ENCODE measurements at places on chromosomes 16 and 17.

DNA sequence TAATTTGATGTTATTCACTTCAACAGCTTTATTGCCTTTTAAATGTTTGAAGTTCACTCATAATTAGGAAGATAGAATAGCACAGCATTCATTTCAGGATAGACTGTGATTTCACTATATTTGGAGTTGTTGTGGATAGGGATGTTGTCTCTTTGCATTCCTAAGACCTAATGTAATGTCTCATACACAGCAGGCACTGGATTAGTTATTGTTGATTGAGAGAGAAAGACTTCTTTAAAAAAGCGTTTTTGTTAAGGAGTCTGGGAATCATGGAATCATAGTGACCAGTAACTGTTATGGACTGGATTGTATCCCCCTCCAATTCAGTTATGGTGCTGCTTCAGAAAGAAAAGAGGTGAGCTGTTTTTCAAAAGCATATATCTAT, 122.0 kb downstream of the USP22 start:
- peak; percentile 79 for DNase-seq

GRCh38 chr17:45276031-45276430, 14.1 kb upstream of the SPATA32 start:
- DNase-seq = no peak

DNA sequence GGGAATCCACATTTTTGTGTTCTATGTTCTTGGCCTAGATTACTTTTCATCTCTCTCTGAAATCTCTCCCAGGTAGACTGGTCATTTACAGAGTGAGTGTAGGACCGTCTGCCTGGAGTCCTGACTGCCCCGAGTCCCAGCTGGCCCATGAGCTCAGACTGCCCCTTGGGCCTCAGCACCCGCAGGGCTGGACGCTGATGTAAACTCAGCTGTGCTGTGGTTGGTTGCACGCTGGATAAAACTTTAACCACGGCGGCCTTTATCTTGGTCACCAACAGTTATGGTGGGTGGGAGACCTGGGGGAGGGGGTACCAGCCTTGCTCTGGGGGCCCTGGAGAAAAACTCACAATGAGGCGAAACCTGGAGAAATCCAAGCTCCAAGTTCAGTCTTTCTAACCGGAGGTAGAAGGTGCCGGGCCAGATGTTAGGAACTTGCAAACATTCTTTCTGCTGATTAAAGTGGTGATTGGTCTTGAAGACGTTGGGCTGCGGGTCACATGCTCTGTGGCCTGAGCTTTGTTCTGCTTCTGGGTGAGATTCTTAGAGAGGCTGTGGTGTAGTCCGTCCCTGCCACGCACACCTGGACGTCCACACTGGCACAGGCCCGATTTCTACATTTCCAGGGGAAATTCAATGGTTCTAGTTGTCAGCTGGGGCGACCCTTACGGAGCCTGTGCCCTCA, 6.9 kb downstream of the METRNL start:
- DNase-seq = no peak

DNA sequence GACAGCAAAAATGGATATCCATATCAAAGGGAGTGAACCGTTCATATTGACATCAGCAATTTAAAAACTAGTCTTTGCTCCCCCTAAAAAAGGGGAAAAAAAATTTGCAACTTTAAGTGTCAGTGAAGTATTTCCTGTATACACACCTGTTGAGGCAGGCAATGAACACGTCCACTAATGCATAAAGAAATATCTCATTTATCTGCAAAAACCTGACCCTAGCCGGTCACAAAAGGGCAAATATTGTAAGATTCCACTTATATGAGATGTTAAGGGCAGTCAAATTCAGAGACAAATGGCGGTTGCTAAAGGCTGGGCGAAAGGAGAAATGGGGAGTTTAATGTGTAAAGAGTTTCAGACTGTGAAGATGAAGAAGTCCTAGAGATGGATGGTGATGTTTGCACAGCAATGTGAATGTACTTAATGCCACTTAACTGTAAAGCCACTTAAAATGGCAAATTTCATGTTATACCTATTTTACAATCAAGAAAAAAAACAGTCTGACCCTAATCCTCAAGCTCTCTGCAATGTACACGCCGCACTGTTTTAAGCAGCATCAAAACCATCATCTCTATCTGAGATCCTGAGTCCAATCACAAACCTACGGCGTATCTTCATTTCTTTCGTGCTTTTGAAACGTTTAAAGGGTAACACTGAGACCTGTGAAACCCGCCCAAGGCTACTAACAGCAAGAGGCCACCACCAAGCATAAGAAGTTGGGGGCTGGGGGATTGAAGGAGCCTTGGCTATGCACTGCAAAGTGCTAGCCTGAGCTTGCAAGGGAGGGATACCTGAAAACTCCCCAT, 1.1 kb downstream of the PARN start:
- DNase-seq = no peak

- DNase-seq = no peak
Observed at GRCh38 chr16:81928271-81928918, 82.9 kb downstream of the SDR42E1 start.

GRCh38 chr17:17120701-17121100, 78.4 kb downstream of the MPRIP start:
- no peak for DNase-seq

DNA sequence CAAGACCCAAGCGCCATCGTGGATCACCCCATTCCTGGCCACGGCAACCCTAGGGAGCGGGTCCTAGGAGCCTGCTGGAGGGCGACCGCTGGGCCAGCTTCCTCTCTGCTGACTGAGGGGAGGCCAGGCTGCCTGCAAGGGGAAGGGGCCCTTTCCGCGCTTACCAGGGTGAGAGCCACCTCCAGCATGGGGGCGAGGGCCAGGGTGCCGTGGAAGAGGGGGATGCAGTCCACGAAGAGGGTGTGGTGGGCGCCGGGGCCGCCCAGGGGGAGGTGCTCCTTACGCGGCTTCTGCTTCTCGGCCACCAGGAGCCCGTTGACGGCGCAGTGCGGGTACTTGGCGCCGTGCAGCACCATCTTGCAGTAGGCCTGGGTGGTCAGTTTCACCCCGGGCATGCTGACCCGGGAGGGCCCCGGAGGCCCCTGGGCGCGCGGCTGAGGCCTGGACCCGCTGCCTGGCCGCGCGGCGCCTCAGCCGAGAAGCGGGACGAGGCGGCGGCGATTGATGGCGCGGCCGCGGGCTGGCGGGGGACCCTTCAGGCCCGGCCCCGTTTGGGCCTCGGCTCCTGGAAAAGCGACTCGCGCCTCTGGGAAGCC, 345 bp downstream of the EMC8 start:
- DNase-seq = no peak

DNA sequence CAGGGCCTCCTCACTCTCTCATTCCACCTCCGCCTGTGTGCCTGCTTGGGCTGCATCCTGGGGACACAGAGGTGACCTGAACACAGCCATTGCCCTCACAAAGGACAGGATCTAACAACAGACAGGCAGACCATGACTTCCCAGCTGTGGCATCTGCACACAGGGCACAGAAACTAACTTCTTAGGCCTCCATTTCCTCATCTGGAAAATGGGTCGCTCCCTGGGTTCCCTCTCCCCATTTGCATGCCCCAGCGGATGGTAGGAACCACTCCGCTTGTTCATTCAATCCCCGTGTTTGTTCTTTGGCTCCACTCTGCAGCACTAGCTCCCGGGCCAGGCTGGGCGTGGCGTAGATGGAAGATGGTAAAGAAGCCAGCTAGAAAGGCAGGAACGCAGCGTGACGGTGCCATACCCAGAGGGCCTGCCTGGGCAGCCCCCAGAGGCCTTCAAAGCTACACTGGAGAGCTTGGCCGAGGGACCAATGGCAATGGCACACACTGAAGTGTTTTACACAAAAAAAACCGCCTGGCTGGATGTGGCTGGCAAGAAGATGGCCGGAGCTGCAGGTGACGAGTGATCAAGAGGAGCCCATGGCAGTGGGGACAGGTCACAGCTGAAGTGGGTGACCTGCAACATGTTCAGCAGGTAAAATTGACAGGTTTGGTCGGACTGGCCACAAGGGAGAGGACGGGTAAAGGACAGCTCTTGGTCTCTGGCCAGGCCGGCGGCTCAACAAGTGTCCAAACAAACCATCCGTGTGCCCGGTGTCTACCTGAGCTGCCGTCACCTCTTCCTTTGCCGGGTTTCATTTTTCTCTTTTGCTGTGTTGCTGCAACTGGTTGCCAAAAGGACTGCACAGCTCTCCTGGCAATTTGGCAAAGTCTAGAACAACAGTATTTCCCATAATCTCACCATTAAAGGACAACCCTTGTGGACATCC, 66.9 kb downstream of the SOCS1 start:
- DNase-seq = no peak

- peak; percentile 53 for DNase-seq
Observed at GRCh38 chr17:1460233-1460632, 4.2 kb upstream of the CRK start.

DNA sequence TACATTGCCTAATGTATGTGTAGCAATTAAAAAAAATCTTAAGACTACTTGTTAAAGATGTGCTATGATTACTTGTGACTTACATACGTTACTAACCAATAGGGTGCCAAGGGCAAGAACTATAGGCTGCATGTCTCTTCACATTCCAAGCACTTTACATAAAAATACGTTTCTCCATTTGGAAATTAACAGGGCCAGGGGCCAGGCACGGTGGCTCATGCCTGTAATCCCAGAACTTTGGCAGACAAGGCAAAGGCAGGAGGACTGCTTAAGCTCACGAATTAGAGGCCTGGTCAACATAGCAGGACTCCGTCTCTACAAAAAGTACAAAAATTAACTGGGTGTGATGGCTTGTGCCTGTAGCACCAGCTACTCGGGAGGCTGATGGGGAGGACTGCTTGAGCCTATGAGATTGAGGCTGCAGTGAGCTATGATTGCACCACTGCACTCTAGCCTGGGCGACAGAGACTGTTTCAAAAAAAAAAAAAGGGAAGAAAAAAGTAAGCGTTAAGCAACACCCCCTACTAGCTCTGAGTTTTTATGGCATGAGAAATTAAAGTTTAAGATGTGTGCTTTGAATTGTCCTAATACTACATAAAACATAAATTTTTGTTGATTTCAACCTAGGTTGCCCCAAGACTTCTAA, 12.3 kb downstream of the PSMD12 start:
- DNase-seq = no peak

- DNase-seq = no peak
Observed at GRCh38 chr16:17510567-17510966, 39.8 kb upstream of the XYLT1 start.

- DNase-seq = no peak
Observed at GRCh38 chr16:86508947-86509758, 1.2 kb upstream of the FOXF1 start.

DNA sequence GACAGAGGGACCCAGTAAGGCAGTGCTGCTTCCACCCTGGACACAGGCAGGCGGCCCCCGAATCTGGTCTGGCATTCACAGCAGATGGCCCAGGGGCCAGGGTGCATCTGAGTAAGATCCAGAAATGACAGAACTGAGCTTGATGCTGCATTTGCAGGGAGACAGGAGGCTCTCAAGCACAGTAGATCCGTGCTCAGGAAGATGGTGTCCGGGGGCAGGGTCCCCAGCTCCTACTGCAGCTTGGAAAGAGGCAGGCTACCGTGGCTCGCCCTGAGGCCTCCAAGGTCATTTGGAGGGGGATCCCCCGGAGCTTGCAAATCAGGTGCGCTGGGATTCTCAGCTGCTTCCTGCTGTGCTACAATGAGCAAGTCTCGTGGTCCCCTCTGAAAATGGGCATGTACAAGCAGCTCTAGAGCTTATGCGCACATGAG, 2.2 kb downstream of the C16orf95 start:
- no peak for DNase-seq

- no peak for DNase-seq
Observed at GRCh38 chr17:57340160-57340981, 84.0 kb downstream of the MSI2 start.

- DNase-seq = no peak
Observed at GRCh38 chr17:80269405-80269807, 8.8 kb downstream of the RNF213 start.

DNA sequence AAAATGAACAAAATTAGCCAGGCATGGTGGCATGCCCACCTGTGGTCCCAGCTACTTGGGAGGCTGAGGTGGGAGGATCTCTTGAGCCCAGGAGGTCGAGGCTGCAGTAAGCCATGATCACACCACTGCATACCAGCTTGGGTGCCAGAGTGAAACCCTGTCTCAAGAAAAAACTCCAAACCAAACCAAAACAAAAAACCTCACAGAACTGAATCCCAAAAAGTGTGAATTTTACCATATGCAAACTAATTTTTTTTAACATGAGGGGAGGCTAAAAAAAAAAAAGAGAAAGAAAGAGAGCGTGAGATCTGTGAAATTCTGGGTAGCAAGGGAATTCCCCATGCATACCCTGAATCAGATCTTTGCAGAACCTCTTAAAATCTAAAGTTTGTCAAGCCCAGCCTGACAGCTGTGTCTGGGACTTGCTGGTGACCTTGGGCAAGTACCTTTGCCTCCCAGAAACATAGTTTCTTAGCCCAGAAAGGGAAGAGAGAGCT, 17.1 kb upstream of the CDH1 start:
- DNase-seq = no peak

- DNase-seq = peak; percentile 31
Observed at GRCh38 chr17:57485916-57486881, 229.9 kb downstream of the MSI2 start.

DNA sequence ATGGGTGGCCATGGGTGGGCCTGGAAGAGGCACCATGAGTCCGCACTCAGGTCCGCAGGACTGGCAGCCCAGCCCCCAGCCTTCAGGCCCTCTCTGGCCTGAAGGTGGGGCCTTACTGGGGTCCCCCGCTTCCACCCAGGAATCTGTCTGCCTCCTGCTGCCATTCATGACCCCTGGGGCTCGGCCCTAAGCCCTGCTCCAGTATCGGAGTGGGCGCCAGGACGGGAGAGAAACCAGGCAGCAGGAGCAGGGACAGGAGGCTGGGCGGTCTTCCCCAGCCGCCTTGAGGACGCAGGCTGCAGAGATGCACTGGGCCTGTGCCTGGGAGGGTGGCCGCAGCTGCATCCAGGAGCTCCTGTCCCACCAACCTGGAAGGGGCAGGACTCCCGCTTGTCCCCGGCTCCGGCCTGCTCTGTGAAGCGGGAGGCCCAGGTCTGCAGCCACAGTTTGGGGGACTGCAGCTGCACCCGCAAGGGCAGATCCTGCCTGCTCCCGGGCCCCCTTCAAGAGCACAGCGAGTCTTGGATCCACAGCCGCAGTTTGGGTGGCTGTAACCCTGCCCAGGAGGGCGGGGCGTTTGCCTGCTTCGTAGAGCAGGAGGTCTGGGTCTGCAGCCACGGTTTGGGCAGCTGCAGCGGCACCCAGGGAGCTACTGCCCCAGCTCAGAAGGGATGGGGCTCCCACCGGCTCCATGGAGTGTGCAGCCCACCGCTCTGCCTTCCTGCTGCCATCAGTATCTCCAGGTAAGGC, 81.8 kb upstream of the DNAJA2 start:
- no peak for DNase-seq

All from kidney glomerular epithelial cell (primary cell).